Epithelial cell of esophagus (primary cell): ENCODE measurements at places on chromosomes 5 and 9.
A peak's percentile ranks its signal among the peaks of the same experiment; 100 is the strongest.

- DNase-seq = no peak
Measured at GRCh38 chr5:154053468-154053867, 14.7 kb downstream of the MFAP3 start.

DNA sequence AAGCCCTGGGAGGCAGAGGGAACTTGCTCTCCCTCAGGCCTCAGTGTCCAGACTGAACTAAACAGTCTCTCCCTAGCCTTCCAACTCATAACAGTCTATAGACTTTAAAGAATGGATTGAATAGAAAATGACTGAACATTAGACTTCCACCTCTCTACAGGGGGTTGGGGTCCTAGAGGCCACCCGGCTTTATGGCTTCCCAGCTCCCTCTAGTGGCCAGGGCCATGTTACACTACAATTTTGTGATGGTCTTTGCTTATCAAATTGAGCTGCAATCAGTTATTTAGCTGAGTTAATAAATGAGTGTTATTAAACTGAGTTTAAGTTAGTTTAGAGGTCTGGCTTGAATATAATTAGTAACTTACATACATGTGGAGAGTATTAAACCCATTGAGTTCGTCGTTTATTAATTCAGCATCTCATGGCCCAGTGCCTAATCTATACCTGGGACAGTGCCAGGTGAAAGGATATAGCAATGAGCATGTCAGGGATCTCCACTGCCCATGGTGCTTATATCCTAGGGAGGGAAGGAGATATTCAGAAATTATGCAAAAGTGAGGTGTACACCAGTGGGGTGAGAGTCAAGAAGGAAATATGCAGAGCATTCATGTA, 105.2 kb downstream of the SH3TC2 start:
- peak; percentile 61 for DNase-seq

DNA sequence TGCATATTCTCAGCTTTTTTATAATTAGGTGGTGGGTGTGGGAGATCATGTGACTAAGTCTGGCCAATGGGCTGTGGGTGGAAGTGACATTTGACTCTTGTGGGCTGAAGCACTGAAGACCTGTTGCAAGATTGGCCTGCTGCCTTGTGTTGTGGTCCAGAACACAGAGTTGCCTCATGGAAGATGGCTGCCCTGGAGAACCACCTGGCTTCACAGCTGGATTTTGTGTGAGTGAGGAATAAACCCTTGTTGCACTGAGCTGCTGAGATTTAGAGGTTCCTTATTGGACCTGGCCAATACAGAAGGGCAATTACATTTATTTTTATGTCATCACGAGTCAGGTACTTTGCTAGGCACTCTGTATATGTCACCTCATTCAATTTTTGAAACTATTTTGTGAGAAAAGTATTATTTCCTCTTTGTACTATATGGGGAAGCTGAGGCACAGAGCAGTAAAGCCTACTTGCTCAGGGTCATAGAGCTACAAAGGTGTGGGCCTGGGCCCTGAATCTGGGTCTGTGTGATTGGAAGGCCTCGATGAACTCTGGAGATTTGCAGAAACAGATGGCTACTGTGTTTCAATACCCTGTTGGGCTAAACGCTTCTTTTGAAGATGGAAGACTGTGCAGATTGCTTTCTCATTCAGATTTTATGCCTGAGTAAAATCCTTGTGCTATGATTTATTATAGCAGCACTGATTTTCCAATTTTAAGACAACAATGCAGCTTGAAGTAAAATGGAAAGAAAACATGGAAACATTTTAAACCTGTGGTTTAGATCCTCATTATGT, 71.2 kb upstream of the TBC1D2 start:
- no peak for DNase-seq

DNA sequence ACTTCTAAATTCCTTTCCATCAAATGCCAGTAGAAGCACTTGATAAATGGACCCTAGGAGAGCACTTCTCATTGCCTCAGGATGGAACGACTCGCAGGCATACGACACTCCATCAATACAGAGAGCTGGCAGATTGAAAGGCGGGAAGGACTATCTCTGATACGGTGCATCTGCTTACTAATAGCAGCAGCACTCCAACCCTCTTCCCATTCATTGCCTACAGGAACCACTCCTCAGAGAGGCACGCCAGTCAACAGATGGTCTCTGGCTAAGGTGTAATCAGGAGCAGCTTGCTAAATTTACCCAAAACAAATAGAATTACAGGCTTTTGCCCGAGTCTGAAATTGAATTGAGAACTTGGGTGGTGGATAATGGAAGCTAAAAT, 168.1 kb downstream of the EFNA5 start:
- no peak for DNase-seq

DNA sequence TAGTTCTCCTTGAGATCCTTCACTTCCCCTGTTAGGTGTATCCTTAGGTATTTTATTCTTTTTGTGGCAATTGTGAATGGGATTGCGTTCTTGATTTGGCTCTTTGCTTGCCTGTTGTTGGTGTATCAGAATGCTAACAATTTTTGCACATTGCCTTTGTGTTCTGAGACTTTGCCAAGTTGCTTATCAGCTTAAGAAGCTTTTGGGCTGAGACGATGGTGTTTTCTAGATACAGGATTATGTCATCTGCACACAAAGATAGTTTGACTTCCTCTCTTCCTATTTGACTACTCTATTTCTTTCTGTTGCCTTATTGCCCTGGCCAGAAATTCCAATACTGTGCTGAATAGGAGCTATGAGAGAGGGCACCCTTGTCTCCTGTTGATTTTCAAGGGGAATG, 609.4 kb upstream of the COX7C start:
- DNase-seq = no peak

GRCh38 chr9:122051351-122052321, 41.5 kb downstream of the TTLL11 start:
- no peak for DNase-seq

GRCh38 chr9:119337573-119337972, 31.7 kb downstream of the BRINP1 start:
- DNase-seq = no peak

DNA sequence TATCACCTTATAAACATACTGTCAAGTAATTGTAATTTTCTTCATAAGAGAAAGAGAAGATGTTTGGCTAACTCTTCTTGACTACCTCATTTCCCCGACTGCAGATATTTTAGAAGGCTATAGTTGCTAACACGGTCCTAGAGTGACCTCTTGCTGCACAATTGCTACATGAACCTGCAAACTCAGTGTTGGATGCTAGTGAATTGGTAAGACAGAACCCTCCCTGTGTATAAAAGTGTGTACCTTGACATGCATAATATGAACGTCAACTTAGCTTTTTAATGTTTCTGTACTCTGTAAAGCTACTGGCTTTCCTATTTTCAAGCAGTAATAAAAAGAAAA, 46.7 kb upstream of the CER1 start:
- peak; percentile 65 for DNase-seq

- peak; percentile 25 for DNase-seq
Measured at GRCh38 chr9:108994695-108995094, 18.6 kb downstream of the CTNNAL1 start.

GRCh38 chr5:34609951-34610441, 46.1 kb upstream of the RAI14 start:
- peak; percentile 48 for DNase-seq

- no peak for DNase-seq
Measured at GRCh38 chr5:96829297-96829696, 21.6 kb upstream of the ERAP1 start.

DNA sequence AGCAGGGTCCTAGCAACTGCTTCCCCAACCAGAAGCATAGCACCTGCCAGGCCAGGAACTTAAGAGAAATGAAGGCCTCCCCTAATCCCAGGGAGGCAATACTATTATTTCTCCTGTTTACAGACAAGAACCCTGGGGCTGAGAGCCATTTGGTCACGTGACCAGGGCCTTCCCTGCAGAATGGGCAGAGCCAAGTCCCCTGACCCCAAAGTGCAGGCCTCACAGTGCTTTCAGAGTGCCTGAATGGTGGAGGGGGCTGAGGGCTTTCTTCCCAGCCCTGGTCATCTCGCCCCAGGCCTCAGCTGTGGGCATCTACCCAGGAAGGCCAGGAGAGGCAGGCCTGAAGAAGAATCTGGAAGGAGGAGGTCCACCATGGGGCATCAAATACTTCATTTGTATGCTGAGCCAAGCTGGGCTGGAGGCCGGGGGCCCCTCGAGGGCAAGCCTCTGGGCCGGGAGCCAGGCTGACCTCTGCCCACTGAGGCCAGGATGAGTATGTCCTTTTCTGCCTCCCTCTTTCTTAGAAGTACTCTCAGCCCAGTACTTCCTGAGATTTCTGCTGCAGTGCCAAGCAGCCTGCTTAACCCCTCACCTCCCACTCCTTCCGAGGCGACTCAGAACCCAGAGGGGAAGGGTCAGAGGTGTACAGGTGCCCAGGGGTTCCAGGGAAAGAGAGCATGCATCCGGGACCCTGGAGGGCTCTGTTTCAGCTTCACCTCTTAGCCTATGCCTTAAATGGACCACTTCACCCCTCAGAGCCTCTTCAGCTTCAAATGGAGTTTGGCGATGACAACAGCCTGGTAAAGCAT, 18.9 kb upstream of the DUSP1 start:
- DNase-seq = no peak

DNA sequence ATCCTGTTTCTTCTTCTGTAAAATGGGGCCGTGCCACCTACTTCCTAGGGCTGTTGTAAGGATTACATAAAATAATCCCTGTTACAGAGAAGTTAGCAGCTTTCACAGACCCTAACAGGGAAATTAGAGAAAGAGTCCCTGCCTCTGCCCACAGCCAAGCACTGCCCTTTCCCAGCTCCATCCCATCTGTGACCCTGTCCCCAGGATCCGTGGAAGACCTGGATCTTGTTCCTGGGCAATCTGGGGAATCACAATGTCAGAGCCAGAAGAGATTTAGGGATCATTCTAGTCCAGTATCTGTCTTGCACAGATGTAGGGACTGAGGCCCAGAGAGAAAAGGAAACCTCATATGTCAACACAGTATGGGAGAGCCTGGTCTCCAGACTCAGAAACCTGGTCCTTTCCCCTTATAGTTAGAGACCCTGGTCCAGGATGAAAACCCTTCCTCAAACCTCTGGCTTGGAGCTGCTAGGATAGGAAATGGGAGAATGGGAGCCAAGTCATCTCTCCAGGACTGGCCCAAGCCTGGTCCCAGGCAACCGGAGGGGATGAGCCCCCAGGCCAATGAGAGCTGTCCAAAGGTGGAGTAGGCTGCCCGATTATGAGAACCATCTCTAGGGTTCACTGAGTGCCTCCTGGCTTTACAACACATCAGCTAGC, 12.5 kb downstream of the LHX6 start:
- DNase-seq = no peak

DNA sequence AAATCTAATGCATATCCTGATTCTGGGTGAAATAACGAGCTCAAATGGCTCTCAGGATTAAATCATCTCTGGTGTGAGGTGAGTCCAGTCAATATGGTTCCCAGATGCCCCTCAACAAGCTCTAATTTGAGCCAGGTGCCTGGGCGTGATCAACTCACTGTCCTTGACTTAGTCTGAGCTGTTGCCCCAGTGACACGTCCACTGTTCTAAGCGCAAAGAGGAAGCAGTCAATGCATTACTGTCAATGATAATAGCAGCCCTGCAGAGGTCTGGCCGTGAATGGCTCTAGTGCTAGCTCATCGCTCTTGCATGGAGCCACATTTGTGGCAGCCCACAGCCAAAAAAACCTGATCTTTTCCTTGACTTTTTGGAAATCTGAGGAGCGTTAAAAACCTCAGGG, 128.6 kb upstream of the EFNA5 start:
- no peak for DNase-seq

DNA sequence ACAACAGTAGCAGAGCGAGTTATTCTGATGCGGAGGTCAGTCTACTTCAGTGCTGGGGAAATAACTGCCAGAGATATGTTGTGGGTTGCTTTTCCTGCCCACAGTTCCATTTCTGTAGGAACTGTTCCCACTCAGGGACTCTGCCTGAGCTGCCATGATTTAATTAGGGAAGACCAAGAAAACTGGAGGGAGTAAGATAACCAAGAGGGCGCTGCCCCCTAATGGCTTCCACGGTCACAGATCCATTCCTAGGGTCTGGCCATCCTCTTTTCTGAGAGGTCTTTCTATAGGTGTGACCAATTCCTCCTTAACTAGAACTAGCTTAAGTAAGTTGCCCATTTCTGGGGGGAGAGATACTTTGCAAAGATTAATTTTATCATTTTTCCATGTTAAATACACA, 125.9 kb downstream of the APBA1 start:
- peak; percentile 33 for DNase-seq

- DNase-seq = no peak
Measured at GRCh38 chr5:14825977-14826376, 45.6 kb downstream of the ANKH start.

- no peak for DNase-seq
Measured at GRCh38 chr5:135942202-135942771, 12.5 kb downstream of the LECT2 start.
